ENCODE measurements at places on chromosomes 3 and 15.

DNA sequence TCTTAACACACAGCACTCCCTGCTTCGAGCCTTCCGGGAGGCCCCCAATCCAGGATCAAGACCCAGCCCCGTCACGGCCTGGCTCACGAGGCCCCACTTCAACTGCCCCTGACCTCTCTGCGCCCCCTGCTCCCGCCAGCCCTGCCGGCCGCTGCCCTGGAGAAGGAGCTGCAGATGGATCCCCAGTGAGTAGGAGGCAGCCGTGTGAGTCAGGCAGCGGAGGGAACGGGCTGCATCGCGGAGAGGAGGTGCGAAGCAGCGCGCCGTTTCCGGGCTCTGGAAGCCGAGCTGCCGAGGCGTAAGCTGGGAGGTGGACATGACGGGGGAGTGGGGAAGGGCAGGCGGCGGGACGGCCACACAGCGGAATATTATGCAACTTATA, 133.4 kb downstream of the TPRA1 start:
- no peak for DNase-seq

- DNase-seq, result no peak
These were observed 169.7 kb downstream of the RAP2B start for GRCh38 chr3:153331676-153332075.

GRCh38 chr3:49785565-49786356, 581 bp downstream of the IP6K1 start:
- no peak for DNase-seq

DNA sequence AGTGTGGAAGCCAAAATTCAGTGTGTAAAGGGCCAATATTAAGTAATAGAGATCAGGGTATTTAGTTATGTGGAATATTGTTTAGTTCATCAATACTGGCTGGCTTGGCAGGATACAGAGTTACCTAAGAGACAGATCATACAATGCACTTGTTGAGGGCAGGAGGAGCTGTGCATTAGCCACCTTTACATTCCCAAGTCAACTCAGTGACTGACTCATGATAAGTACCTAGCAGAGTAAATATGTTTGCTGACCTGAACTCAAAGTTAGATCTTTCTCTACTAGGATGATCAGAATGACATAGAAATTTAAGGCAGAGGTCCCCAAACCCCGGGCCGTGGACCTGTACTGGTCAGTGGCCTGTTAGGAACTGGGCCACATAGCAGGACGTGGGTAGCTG, 3.5 kb upstream of the ABHD17C start:
- no peak for DNase-seq

- DNase-seq, result no peak
These were observed 627 bp downstream of the ACAD11 start for GRCh38 chr3:132659000-132659364.

DNA sequence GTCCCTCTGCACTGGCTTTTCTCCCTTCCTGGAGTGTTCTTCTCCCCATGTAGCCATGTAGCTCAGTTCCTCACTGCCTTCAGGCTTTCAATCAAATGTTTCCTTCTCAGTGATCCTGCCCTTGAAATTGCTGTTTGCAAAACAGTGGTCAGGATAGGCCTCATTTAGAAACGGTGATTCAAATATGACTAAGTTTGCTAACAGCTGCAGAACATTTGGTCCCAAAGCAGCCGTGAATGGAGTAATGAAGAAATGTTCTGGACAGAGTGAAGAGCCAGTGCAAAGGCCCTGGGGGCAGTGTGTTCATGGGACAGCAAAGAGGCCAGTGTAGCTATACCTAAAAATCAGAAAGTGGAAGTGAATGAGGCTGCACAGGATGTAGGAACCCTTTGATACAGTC, 223.4 kb downstream of the FEZF2 start:
- no peak for DNase-seq

DNA sequence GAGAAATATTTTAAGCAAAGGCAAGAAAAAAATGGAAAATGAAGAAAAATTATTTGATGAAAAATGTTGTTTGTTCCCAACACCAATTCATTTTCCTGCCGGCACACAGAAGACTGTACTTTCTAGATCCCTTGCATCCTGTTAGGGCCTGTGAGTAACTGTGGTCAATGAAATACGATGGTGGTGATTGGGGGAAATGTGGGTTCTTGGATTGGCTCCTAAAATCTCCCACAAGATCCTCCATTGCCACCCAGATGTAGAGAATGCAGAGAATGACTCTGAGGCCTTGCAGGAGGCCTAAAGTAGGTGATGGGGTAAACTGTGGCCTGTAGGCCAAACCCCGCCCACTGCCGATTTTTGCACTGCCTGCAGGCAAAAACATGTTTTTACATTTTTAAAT, 46.3 kb upstream of the C3orf70 start:
- no peak for DNase-seq
